ENCODE measurements at places on chromosomes 5 and 9. TPM values are rescaled to one million over a fixed set of nuclear protein-coding genes. Genes with fewer than 3 reads are reported as not detected.

DNA sequence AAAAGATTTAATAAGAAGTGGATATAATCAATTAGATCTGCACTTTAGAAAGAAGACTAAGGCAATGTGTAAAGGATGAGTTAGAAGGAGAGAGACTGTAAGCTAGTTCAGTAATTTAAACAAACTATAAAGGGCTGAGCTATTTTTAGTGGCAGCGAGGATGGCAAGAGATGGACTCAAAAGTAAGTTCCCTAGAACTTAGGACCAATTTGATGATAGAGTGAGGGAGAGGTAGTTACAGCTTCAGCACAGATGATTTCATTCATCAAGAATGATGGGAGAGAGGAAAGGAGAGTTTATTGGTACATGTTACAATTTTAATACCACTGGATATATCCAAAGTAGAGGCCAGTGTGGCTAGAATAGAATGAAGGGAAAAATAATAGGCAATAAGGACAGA lies 19.1 kb downstream of the NADK2 start:
- no peaks in the 10 kb centered on the region for H3K4me1 ChIP-seq
- no peak for DNase-seq
- H3K27me3 ChIP-seq: no peaks in the 10 kb centered on the region
- H3K36me3 ChIP-seq: peaks cover 10% of the 10 kb centered on the region
- H3K4me3 ChIP-seq: no peak overlapping the region
- H3K27ac ChIP-seq: no peak overlapping the region

Gene KCNV2
- not detected for total RNA-seq

Gene HSPB3
- total RNA-seq: not detected

- no peak overlapping the region for H3K27ac ChIP-seq
- H3K4me1 ChIP-seq: no peaks in the 10 kb centered on the region
- no peak overlapping the region for H3K4me3 ChIP-seq
- DNase-seq: no peak
- no peaks in the 10 kb centered on the region for H3K27me3 ChIP-seq
- no peaks in the 10 kb centered on the region for H3K36me3 ChIP-seq
Measured at GRCh38 chr5:98365126-98365525, 408.3 kb upstream of the RGMB start.

DNA sequence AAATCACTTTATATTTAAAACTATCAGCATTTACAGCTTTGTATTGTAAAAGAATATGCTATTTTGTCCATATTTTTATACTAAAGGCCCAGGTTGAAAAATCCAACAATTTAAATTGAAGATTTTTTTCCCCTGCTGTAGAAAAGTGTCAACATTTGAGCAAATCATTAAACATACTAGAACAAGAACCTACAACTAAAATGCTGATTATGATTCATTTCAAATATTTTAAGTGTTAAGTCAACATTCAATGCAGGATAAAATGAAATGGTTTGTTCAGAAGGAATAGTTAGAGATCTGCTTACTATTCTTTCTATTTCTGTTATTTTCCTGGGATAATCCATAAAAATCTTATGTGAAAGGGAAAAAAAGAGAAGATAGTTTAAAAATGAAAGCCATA lies 866.5 kb upstream of the DMAC1 start:
- no peak overlapping the region for H3K27ac ChIP-seq
- H3K4me3 ChIP-seq: no peak overlapping the region
- DNase-seq: no peak
- no peaks in the 10 kb centered on the region for H3K27me3 ChIP-seq
- no peaks in the 10 kb centered on the region for H3K4me1 ChIP-seq
- H3K36me3 ChIP-seq: no peaks in the 10 kb centered on the region

Gene SELENOP
- total RNA-seq: 0.38 TPM

Measured in natural killer cell treated with Interleukin-12 subunit alpha and Interleukin-12 subunit beta and Interleukin-15 and Interleukin-18, amount 100 ng/mL, for 72 hours (primary cell).